ENCODE measurements at places on chromosomes 2 and 18.

- no peak for DNase-seq
Observed at GRCh38 chr18:58606236-58606635, 22.7 kb downstream of the ALPK2 start.

DNA sequence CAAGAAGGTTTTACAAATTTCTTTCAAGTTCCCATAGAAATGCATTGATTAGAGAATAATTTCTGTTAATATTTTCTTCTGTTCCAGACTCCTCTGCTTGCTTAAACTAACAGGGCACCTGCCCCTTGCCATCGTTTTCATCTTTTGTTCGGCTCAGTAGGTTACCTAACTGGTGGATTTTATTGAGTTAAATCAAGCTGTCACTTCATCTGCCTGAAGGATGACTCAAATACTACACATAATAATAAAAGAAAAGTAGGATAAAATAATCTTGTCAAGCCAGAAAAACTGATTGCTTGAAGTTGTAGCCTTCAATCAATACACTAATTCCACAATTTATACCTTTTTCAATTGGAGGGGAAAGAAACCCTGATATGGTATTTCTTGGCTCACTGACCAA, 234.0 kb downstream of the NR4A2 start:
- no peak for DNase-seq

- DNase-seq: no peak
Observed at GRCh38 chr2:209532321-209532720, 108.5 kb downstream of the MAP2 start.

GRCh38 chr18:23864624-23865023, 149.9 kb upstream of the TTC39C start:
- no peak for DNase-seq

GRCh38 chr18:51273437-51273836, 76.0 kb upstream of the MEX3C start:
- DNase-seq: no peak

- no peak for DNase-seq
Observed at GRCh38 chr2:14952400-14952963, 320.0 kb downstream of the LRATD1 start.

DNA sequence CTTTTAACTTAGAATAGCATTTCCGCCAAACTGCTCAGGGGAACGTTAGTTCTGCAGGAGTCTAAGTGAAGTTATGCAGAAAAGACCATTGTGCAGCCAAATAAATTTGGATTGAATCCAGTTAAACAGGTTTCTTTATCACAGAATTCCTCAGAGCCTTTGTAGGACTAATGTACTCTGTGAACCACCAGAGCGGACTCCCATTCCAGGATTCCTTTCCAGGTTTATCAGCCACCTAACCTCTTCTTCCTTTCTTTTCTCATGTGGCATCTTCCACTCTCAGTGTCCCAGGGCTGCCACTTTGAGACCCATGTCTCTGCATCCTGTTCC, 350.4 kb downstream of the TSN start:
- no peak for DNase-seq

- DNase-seq: no peak
Observed at GRCh38 chr2:159168707-159169106, 117.8 kb downstream of the WDSUB1 start.

DNA sequence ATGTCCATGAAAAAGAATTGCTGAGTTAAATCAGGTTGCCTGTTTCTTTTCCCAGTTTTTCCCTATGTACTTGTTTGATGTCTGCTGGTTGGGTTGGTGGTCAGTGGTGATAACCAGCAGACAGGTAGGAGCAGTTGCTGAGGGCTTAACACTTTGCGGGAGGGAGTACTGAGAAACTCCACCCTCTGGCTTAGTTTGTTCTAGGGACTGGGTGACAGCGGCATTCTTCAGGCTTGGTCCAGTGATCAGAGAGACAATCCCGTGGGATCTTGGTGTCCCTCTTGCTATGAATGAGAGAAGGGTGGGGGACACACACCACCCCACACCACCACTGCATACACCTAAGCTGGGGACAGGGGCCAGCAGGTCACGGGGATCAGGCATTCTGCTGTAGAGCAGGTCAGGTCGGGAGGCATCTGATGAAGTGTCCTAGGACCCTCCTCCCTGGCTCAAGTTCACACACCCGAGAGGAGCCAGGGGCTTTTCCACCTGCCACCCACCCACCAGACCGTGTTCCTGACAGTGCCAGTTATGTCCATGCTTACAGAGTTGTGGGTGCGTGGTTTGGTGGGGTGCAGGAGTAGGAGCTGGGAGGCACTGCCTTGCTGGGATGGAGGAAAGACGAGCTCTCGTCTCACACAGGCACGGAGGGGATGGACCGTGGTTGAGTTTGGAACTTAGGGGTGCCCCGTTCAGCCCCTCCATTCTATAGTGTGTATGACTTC, 21.3 kb upstream of the ALLC start:
- DNase-seq: peak; percentile 47

- no peak for DNase-seq
Observed at GRCh38 chr18:70279470-70279869, 9.4 kb upstream of the SOCS6 start.

- no peak for DNase-seq
Observed at GRCh38 chr2:38448692-38449410, 71.8 kb upstream of the ATL2 start.

DNA sequence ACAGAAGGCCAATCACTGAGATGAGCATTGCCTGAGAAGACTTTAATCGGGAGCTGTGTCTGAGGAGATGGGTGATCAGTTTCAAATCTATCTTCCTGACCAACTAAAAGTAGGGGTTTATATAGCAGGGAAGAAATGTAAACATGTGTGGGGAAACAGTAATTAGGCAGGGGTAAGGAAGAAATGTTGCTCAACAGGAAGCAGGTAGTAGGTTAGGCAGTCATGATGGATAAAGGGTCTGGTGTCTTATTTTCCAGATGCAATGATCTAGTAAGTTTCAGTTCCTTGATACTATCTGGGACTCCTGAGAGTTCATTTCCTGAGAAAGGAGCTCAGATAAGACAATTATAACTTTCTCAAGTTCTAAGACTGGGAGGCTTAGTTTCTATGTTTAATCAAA, 33.8 kb upstream of the DNAJC10 start:
- DNase-seq: no peak

DNA sequence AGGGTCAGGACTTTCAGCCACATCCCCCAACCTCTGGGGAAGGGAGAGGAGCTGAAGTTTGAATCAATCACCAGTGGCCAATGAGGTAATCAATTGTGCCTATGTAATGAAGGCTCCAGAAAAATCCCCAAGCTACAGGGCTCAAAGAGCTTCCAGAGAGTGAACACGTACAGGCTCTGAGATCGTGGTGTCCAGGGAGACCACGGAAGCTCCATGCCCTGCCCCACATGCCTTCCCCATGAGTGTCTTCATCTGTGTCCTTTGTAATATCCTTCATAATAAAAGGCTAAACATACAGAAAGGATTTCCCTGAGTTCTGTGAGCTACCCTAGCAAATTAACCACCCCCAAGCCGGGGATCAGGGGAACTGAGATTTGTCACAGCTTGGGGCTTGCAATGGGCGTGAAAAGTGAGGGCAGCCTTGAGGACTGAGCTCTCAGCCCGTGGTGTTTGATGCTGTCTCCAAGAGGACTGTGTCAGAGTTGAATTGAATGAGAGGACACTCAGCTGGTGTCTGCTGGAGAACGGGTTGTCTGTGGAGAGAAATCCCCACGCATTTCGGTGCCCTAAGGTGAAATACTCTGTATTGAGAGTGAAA, 25.5 kb upstream of the TUBB6 start:
- DNase-seq: no peak

DNA sequence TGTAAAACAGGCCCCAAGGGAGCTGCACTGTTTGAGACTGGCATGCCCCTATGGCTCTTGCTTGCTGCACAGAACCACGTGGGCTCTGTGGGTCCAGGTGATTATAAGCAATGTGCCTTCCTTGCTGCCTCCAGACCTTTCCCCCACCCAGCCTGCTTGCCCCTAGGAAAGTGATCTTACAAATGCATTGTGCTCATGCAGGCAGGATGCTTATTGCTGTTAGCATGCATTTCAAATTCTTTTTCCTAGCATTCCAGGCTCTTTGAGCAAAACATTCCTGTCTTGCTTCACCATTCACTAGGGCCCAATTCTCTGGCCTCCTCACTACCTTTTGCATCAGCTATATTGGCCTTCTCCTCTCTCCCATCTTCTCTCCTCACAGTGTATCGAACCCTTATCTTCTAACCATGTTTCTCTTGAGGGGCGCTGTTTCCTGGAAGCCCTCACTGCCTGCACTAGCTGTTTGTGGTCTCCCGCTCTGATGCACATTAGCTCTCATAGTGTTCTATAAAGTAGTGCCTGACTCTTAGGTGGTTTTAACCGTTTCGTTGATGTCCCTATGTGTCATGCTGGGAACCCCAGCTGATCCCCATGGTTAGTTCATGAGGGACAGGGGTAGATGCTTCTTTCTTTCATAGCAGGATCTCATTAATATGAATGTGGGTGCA, 152.9 kb upstream of the EPAS1 start:
- DNase-seq: no peak

DNA sequence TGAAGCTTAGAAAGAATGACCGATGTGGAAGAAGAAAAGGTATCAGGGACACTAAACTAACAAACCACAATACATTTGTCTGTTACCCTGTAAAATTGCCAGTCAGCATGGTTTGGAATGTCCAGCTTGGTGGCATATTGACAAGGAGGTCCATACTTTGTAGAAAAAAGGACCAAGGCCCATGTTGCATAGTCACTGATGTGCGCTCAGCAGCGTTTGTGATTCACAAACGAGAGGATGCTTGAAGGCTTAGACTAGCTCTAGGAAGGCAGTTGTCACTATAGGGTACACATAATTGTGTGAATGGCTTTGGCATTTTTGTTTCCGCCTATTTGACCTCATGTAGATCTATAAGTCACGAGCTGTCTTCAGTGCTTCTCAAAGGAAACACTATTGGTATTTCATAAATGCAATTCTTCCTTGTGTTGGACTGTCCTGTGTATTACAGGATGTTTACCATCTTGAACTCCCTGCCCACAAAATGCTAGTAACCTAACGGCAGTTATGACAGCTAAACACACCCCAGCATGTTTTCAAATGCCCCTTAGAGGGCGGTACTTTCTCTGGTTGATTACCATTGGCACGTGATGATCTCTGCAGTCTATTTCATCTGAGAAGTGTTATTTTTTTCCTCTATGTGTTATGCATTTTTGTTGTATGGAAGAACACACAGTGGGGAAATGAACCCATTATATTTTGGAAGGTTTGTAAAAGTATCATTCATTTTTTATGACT, 304.2 kb downstream of the CYRIA start:
- no peak for DNase-seq

GRCh38 chr2:159201360-159202063, 85.0 kb downstream of the WDSUB1 start:
- DNase-seq: no peak

DNA sequence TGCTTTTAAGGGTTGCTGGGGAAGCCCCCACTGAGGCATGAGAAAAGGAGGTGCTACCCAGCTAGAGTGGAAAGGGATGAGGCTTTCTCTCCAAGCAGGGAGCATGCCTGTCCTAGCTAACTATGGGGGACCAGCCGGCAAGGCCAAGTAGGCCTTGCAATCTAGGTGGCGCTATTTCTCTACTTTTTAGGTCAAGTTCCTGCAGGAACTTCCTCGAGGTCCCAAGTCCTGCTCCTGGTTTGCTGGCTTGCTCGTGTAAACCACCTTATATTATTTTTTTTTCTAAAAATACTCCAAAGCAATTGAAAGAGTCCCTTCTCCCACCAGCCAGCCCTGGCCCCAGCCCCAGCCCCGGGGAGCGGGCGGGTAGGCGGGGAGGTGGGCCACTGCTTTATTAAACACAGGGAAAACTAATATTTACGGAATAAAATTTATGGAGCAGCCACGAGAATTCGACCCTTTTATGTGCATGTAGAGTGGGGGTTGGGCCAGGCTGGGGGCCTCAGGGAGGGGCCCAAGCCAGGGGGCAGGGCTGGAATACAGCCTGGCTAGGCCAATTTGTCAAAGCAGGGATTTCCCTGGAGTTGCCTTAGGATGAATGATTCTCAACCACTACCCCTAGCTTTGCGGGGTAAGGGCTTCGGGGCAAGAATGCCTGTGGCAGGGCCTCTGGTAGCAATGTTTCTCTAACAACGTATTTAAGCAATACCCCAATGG, 12.8 kb upstream of the IHH start:
- no peak for DNase-seq

Data from breast epithelium (tissue), 4 donors.